Activated naive CD4-positive, alpha-beta T cell treated with anti-CD3 and anti-CD28 coated beads for 36 hours (primary cell): ENCODE measurements at places on chromosomes 2 and 18.

- DNase-seq, result no peak
Observed at GRCh38 chr2:193894081-193894480, 1699.3 kb upstream of the TMEFF2 start.

GRCh38 chr2:105787376-105788318, 42.9 kb downstream of the NCK2 start:
- no peak for DNase-seq

DNA sequence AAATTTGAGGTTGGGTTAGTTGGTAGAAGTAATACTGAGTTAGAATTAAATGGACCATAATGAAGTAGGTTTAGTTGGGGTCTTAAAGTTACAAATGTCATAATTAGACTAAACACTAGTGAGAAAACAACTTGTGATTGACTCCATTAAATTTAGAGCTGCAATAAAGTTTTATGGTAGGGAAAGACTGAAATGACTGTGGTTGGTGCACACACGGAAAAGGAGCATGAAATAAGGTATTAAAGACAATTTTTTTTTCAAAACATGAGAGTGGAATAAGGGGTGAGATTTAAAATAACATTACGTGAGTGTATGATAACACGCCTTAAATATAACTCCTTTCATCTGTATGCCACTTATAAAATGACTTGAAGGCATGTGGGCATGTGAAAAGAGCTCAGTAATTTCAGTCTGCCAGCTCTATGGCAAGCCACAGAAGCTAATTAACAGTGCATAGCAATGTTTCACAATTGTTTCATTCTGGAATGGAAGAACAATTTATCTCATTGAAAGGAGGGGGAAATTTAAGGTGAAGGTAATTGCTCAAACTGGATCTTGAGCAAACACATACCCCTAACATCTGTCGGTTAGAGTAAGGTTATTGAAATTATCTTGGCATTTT, 1.4 kb downstream of the FRZB start:
- no peak for DNase-seq

DNA sequence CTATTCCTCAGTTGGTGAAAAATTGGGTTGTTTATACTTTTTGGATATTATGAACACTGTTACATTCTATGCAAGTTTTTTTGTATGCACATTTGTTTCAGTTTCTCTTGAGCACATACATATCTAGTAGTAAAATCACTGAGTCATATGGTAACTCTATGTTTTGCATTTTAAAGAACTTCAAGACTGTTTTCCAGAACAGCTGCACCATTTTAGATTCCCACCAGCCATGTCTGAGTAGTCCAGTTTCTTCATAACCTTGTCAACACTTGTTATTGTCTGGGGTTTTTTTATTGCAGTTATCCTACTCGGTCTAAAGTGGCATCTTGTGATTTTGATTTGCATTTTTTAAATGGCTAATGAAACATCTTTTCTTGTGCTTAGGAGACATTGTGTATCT, 100.3 kb upstream of the OTOS start:
- DNase-seq, result no peak

- DNase-seq, result no peak
Observed at GRCh38 chr18:69992776-69993175, 45.1 kb upstream of the CD226 start.

DNA sequence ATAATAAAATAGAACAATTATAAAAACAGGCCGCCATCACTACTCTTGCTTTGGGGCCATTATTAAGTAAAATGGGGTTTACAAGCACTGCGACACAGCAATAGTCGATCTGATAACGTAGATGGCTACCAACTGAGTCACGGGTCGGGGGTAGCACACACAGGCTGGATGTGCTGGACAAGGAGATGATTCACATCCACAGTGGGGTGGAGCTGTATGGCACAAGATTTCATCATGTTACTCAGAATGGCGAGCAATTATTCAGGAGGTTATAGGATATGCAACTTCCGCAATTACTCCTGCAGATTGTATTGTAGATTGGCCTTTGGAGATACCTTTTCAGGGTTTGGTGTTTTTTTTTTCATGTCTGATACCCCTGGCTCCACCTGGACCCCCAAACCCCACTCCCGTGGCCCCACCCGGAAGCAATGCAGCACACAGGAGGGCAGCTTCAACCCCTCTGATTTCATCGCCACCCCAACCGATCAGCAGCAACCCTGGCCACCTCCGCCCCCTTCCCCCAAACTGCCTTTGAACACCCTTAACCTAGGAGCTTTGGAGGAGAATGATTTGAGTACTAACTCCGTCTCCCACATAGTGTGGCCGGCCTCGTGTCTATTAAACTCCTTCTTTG, 21.4 kb upstream of the MLPH start:
- DNase-seq, result no peak

GRCh38 chr2:120635146-120635545, 100.5 kb upstream of the GLI2 start:
- no peak for DNase-seq

GRCh38 chr2:1601471-1602277, 142.6 kb downstream of the PXDN start:
- no peak for DNase-seq

DNA sequence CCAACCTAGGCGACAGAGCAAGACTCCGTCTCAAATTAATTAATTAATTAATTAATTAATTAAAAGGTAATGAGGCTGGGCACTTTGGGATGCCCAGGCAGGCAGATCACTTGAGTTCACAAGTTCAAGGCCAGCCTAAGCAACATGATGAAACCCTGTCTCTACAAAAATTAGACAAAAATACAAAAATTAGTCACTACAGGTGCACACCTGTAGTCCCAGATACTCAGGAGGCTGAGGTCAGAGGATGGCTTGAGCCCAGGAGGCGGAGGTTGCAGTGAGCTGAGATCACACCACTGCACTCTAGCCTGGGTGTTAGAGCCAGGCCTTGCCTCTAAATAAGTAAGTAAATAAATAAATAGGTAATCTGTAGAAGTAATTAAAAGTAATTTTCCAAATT, 6.8 kb downstream of the SF3B1 start:
- DNase-seq, result no peak
